ENCODE measurements at places on chromosomes 1 and 21.

GRCh38 chr1:44135886-44136285 is 5.5 kb downstream of the KLF18 start:
- DNase-seq = no peak

GRCh38 chr1:99365141-99365540 is 100.8 kb downstream of the PLPPR4 start:
- no peak for DNase-seq

DNA sequence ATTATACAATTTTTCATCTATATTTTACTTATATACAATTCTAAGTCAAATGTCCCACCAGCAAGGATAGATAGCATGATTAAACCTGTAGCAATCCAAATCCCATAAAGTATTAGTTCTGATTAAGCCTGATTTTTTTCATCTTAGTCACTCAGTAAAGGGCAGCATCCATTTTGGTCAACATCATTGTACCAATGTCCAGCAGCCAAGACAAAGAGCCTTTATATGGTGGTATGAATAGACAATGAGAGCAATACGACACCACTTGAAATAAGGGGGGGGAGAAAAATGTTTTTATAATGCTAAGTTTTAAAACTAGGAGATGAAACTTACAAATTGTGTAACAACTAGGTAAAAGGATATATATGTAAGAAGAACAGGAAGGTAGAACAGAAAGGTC is 7.4 kb downstream of the ZNF644 start:
- no peak for DNase-seq

GRCh38 chr1:36653850-36654249 is 171.1 kb upstream of the CSF3R start:
- no peak for DNase-seq
